Lung (tissue), 17 donors: ENCODE measurements at places on chromosomes 3 and 15. TPM values are rescaled to one million over a fixed set of nuclear protein-coding genes. Genes with fewer than 3 reads are reported as not detected.
A peak's percentile ranks its signal among the peaks of the same experiment; 100 is the strongest.

ADGRG7 gene
- polyA plus RNA-seq: not detected

WDR93 gene
- polyA plus RNA-seq: 1.4 TPM

KIAA1143 gene
- polyA plus RNA-seq: 9.3 TPM

GRCh38 chr15:92277776-92278175 is 115.9 kb upstream of the ST8SIA2 start:
- peak; percentile 30 for DNase-seq

DNA sequence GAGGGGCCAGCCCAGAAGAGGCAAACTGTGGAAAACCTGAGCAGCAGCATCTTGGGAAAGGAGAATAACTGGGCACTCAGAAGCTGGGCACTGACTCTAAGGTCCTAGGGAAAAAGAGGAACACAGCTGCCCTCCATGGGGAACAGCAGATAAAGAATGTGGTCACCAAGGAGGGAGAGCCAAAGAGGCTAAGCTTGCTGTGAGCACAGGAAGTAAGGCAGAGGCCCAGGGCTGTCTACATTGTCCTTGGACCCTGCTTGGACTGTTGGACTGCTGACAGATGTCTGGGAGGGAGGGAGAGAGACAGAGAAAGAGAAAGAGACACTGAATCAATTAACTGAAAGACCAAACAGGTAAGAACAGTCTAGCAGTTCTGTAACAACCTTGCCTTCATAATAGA is 4.5 kb upstream of the MNS1 start:
- no peak for DNase-seq

DNA sequence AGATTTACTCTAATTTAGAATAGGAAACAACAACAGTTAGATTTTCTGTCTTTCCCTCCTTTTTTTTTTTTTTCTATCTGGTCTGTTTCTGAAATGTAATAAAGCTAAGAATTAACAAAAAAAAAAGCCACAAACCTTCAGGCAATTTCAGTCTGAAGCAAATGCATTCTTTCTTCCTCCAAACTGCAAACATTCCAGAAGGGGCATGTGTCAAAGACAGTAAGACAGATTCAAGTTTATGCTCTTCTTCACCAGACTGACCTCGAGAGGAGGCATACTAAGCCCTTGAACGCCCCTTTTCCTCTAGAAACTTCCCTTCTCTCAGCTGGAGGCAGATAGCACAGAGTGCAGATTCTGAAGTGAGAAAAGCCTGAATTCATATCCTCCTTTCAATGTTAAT is 654.6 kb upstream of the LMCD1 start:
- no peak for DNase-seq

GRCh38 chr3:171774521-171774920 is 35.8 kb downstream of the PLD1 start:
- no peak for DNase-seq
